ENCODE measurements at places on chromosomes 3 and 15.

GRCh38 chr3:99474776-99475175 is 163.6 kb upstream of the COL8A1 start:
- DNase-seq = no peak

GRCh38 chr3:112638327-112639020 is 2.5 kb downstream of the CCDC80 start:
- DNase-seq = no peak

- DNase-seq = no peak
These were observed 86.4 kb upstream of the WNT7A start for GRCh38 chr3:13966302-13966701.

DNA sequence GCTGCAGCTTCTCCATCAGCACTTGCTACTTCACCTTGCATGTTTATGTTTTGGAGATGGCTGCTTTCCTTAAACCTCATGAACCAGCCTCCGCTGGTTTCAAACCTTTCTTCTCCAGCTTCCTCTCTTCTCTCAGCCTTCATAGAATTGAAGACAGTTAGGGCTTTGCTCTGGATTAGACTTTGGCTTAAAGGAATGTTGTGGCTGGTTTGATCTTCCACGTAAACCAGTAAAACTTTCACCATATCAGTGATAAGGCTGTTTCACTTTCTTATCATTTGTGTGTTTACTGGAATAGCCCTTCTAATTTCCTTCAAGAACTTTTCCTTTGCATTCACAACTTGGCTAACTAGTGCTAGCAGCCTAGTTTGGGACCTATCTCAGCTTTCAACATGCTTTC is 11.7 kb upstream of the GNAT1 start:
- DNase-seq = no peak

GRCh38 chr15:85539491-85539890 is 159.1 kb downstream of the AKAP13 start:
- no peak for DNase-seq

GRCh38 chr3:175192536-175192935 is 333.4 kb downstream of the NAALADL2 start:
- no peak for DNase-seq

- DNase-seq = no peak
These were observed 27.3 kb downstream of the PARP16 start for GRCh38 chr15:65259367-65259797.

DNA sequence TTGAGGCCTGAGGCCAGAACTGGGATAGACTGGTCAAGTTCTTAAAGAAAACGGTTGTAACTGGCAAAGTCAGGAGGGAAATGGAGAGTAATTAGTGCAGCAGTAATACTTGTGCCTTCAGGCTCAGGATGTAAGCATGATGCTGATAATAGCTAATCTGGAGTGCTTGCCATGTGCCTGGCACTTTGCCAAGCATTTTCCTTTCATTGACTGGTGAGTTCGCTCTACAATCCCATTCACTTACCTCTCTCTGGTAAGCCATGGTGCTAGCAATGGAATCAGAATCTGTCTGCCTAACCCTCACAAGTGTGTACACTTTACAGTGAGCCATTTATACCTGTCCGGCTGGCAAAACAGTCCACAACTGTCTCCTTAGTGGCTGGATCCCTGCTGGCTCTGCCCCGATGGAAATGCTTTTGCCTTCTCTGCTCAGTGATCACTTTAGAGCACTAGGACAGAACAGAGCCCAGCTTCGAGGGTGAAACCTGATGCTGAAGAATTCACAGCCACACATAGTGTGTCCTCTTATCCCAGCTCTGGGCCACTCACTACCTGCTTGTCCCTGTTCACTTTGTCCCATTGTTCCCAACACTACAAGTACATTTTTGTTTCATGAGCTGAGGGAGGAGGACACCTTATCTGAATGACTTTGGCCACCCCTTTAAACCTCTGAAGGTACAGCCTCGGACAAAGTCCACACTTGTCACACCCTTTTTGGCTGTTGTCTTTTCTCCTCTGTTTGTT is 10.3 kb downstream of the CHP1 start:
- no peak for DNase-seq

GRCh38 chr15:98906712-98907083 is 100.9 kb downstream of the PGPEP1L start:
- DNase-seq = no peak

GRCh38 chr15:31330836-31331235 is 4.2 kb downstream of the KLF13 start:
- no peak for DNase-seq

DNA sequence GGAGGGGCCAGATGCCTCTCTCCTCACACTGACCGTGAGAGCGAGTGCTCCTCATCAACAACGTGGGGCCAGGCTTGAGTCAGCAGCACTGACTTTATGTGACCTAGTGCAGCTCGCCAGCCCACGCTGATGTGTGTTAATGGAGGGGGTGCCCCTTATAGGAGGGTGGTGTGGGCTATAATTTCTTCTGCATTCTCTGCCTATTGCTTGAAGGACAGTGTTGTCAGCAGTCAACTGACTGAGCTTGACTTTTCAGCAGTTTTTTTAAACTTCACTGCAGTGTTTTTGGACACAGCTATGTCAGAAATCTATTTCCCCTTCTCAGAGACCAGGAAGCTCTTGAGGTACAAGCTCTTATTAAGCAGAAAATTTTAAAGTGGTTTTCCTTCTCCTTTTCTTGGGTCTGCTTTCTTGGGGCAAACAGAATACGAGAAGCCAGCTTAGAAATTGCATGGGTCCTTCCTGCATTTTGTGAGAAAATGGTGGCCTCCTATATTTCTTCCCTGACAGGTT is 304.8 kb upstream of the CTDSPL start:
- no peak for DNase-seq

DNA sequence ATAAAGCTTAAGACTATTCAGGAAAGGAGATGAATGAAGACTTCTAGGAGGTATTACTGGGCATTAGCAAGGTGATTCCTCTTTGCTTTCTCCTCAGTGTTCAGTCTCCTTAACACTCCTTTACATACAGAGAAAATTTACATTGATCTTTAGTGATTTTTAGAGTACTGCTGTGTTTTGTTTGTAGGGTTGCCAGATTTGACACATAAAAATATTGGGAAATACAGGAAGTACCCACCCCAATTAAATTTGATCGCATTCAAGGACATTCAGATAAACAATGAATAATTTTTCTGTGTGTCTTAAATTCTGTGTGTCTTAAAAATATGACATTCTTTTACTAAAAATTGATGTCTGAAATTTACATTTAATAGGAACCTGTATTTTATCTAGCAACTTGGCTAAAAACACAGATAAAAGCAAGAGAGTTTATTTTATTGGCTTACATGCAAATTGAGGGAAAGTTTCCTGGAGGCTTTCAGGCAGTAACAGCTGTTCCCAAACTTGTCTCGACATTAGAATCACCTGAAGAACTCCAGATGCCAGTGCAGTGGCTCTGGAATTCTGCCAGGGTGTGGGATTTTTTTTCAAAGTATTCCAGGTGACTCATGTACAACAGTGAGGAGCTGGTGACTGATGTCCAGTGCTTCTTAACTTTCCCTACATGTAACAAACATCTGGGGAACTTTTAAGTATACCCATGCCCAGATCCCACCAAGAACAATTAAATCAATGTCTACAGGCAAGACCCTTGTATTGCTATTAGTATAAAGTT is 23.4 kb upstream of the PLOD2 start:
- no peak for DNase-seq

- no peak for DNase-seq
These were observed 25.5 kb upstream of the TEX55 start for GRCh38 chr3:119120480-119120879.

GRCh38 chr3:148863814-148864213 is 1.3 kb upstream of the CPA3 start:
- DNase-seq = no peak

DNA sequence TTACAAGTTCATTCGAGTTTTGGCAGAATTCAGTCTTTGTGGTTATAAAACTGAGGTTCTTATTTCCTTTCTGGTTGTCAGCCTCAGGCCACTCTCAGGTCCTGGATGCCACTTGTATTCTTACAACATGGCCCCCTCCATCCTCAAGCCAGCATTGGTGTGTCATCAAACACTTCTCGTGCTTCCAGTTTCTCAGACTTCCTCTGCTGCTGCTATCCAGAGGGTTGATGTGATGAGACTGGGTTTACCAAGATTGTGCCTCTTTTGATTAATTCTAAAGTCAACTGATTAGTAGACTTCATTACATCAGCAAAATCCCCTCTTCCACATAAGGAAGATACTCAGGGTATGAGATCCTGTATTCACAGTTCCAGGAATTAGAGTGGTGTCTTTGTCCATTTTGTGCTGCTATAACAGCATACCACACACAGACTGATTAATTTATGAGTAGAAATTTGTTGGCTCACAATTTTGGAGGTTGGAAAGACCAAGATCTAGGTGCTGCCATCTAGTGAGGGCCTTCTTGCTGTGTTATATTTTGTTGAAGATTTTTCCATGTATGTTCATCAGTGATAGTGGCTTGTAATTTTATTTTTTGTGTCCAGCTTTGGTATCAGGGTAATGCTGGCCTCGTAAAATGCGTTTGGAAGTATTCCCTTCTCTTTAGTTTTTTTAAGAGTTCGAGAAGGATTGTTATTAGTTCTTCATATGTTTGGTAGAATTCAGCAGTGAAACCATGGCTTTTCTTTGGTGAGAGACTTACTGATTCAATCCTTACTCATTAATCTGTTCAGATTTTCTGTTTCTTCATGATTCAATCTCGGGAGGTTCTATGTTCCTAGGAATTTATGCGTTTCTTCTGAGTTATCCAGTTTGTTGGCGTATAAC is 11.1 kb downstream of the LRCH3 start:
- no peak for DNase-seq

DNA sequence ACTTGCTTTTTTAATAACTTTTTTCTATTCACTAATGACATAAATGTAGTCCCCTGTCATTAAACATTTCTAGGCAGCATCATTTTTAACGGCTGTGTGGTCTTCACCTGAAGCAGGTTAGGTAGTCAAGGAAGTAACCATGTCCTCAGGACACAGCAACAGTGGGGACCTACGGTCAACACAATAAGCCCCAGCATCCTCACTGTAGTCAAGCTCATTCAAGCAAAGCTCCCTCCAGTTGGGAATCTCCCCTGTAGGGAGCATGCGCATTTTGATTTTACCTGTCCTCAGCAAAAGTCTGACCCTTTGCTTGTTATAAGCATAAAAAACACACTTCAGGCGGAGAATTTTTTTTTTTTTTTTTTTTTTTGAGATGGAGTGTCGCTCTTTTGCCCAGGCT is 151.4 kb downstream of the SHQ1 start:
- DNase-seq = no peak

Data from glutamatergic neuron (in vitro differentiated cells).